Myocyte (in vitro differentiated cells): ENCODE measurements at places on chromosomes 2 and 18.
A peak's percentile ranks its signal among the peaks of the same experiment; 100 is the strongest.

DNA sequence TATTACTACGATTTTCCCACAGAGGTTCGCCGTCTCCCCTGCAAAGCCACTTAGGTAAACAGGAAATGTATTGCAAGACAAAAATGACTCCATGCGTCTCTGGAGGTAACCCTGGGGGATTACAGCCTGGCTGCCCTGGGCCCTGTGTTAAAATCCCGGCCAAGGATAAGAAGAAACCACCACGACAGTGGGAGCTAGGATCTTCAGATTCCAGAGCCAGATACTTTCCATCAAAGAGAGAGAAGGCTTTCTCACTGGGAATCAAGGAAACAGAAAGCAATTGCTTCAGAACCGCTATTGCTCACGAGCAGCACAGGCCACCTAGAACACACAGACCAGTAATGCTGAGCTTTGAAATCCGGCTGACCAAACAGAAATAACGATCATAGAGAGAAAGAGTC is 97.9 kb upstream of the ZNF516 start:
- DNase-seq: no peak

DNA sequence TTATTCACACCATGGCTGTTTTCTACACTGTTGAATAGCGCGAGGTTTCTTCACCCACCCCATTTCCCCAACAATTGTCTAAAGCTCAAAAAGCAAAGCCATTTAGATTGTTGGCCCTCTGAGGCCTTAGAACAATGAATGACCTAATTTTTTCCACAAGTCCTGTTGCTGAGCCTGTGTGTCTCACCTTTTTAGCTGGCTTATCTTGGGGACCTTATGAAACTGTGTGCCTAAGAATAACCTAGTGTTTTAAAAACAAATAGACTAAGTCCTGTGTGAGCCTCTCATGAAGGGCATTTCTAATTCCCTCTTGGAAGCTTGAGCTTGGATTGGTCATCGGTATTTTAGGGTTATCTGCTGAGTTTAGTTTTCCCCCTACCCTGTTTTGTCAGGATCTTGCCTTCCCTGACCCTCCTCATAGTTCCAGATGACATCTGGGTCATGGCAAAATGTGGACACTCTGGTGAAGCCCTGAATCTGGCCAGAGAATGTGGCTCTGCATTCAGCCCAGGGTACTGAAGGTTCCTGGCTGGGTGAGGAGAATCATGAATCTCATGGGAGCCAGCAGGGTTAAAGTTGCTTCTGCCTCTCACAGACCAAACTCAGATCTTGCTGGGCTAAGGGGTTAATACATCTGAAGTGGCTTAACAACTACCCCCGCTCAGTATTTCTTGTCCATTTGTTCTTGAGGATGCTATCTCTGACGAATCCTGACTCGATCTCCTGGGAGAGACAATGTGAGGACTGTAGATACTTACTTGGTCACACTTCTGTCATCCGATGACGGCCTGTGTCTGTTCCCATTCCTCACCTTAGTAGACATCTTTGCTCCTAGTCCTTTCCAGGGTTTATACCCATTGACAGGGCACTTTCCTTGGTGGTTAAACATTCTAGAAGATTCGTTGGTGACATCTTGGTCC is 104.2 kb upstream of the MAP4K3 start:
- no peak for DNase-seq

DNA sequence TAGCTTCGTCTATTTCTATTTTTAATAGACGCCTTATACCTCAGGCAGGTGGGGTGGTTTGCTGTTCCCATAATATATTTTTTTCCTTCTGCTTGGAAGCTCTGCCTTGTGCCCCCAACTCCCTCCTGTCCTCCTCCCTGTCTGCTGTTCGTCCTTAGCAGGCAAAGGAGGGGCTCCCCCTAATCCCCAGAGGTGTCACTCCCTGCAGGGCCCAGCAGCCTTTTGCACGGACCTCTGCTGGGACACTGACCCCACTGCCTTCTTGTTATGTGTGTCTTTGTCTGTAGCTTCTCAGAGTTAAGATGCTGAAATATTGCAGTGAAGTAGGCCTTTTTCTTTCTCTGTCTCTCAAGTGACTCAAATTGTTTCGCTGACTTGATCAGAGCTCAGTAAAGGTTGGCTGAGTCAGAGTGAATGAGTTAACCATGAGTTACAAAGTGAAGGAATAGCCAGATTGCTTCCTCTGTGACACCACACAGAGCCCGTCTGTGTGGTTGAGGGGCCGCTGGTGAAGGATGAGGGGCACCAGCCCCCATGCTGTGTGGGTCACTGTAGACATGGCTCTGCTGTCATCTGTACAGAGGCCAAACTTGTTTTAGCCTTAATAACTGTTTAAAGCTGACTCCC is 47.7 kb downstream of the PRKCE start:
- DNase-seq: no peak

DNA sequence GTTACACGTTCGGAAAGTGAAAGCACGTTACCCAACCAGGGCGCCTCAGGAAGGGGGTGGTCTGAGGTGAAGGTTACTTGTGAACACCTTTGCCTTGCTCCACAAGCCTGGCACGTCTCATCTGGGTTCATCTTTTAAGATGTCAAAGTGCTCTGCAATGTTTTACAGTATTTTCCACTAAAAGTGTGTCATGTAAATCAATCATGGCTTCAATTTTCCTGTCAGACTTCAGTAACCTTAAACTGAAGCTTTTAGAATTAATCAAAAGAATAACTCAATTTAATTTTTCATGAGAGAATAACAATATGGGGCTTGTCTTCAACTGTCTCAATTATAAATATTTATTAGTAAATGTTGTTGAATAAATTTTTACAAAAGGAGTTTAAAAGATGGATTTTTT is 93.3 kb upstream of the FANCL start:
- no peak for DNase-seq

GRCh38 chr18:76130845-76131244 is 364.2 kb downstream of the ZNF516 start:
- DNase-seq: no peak

GRCh38 chr2:172397148-172397834 is 30.1 kb upstream of the ITGA6 start:
- DNase-seq: peak; percentile 69

- no peak for DNase-seq
Measured at GRCh38 chr2:160104115-160104514, 41.7 kb upstream of the PLA2R1 start.

GRCh38 chr2:227774011-227774624 is 28.4 kb downstream of the SCYGR8 start:
- no peak for DNase-seq
